ENCODE measurements at places on chromosomes 4 and X.

- DNase-seq = no peak
These were observed 12.9 kb downstream of the PPP2R3B start for GRCh38 chrX:373641-374471.

DNA sequence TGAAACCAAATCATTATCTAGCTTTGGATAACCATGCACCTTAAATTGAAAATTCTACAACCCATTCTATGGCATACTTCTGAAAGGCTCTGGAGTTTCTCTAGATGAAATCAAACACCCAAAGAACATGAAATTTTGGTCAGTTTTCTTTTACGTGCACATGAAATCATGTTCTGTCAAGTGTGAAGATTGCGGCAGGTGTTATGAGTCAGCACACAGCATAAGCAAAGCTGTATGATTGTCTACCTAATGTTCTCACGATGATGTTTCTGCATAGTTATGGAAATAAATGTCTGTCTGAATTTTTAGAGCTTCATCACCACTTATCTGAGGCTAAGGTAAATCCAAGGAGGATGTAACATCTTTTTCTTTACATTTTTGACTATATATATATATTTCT, 495.3 kb downstream of the IL1RAPL1 start:
- no peak for DNase-seq

- no peak for DNase-seq
These were observed 23.3 kb upstream of the ANTXR2 start for GRCh38 chr4:80096175-80096850.

DNA sequence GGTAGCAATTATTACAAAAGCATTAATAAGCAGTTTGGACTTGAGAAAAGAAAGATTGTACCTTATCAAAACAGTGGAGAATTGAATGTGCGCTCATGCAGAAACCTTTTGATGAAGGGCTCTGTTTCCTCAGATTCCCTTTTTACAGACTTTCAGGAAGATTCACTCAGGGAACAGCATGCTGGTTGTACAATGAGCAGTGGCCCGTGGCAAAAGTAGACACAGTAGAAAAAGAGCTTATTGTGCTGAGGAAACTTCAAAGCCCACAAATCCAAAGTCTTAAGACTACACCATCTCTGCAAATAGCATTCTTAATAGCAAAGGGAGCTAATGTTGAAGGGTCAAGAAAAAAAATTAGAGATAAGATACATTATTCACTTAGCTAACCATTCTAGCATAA, 858.9 kb downstream of the PDHA2 start:
- DNase-seq = no peak
